ENCODE measurements at places on chromosomes 12 and 14.

DNA sequence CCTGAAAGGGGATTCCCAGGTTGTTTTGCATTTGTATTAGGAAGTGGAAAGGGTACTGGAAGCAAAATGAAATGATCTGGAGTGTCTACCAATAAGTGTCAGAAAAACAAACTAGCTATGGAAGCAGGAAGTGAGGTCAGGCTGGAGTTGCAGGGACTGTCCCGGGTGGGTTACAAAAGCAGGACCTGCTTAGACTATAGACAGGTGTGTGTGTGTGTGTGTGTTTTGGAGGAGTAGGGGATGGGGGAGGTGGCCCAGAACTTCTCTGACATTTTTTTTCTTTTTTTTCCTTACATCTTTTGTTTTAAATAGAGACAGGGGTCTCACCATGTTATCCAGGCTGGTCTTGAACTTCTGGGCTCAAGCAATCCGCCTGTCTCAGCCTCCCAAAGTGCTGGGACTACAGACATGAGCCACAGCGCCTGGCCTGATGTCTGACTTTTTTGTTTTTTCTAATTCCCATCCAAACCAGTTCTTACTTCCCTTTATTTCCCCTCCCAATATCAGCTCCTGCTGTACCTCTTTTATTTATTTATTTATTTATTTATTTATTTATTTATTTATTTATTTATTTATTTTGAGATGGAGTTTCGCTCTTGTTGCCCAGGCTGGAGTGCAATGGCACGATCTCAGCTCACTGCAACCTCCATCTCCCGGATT lies 512 bp upstream of the RND1 start:
- DNase-seq = no peak

DNA sequence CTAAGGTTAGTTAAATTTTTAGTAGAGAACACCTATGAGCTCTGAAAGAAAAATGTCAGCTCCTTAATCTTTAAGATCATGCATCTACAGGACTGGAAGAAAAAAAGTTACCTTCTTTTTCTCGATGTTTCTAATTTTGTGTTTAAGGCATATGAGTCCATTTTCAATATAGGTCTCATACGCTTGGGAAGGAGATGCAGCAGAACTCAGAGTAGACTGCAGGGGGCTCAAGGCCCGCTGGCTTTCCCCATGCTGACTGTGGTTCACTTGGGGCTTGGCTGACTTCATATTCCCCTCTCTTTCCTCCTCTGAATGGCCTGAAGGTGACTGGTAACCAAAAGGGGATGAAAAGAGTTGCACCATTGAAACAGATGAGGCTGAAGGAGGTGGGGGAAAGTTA lies 1.5 kb downstream of the CAPRIN2 start:
- DNase-seq = peak; percentile 66

GRCh38 chr14:96165493-96166436 lies 38.9 kb upstream of the BDKRB2 start:
- no peak for DNase-seq

DNA sequence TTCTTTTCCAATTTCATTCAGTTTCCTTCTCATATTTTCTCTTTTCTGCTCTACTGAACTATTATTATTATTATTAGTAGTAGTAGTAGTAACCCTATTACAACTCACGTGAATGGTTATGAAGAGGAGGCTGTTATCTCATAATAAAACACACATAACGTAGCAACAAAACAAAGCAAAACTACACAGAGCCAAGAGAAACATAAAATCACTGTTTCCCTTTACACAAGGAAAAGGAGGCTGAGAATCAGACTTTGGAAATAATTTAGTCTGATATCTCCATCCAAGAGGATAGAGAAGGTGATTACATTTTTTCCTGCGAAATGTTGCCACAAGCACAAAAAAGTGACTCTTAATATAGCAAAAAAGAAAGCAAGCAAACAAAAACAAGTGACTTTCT lies 975.8 kb upstream of the FLRT2 start:
- DNase-seq = no peak
